NCI-H1694 (cell line): ENCODE measurements at places on chromosomes 4 and X.

DNA sequence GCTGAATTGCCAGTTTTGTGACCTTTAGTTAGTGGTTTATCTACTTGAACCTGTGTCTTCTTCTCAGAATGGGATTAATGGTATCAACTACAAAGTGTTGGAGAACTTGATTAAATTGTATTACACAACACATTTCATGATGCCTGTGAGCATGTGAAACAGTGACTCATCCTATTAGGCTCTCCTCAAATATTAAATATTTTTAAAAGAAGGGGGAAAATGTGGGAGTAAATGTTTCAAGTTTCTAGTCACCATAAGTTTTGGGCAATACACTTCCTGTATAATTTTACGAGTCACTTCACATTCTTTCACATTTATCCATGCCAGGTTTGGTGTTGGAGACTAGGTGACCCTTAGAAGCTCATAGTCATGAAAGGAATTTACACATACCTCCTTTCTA is 147.0 kb downstream of the HS3ST1 start:
- no peak for DNase-seq

DNA sequence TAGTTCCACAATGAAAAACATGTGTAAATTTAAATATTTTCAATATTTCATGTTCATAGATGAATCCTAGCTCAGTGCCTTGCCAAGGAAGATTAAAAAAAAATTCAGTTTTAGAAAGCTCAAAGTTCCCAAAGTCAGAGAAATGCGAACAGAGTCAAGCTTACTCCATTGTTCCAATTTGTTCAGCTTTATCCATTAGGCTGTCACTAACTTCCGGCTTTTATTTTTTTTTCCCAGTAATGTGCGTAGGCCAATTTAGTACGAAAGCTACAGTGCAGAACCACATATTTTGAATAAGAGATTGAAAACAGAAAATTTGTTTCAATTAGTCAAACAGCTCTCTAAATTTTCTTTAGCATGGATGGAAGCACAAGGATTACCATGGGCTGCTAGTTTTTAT is 23.1 kb upstream of the KLHL2 start:
- no peak for DNase-seq

DNA sequence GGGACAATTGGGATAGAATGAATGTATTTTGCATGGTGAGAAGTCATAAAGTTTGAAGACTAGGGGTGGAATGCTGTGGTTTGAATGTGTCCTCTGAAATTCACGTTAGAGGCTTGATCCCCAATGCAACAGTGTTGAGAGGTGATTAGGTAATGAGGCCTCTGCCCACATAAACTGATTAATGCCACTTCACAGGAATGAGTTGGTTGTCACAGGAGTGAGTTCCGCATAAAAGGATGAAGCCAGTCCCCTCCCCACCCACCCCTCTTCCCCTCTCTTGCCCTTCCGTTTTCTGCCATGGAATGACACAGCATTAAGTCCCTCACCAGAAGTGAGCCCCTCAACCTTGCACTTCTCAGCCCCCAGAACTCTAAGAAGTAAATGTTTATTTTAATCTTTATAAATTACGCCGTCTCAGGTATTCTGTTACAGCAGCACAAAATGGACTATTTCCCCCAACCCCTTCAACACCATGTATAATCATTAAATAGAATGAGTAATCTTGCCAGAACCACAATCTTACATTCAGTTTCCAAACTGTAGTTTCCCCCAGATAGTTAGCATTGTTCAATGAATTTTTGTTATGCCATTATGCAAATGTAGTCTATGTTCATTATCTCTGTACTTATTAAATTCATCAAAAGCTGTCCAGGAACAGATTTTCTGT is 5.5 kb upstream of the MMAA start:
- DNase-seq: no peak

GRCh38 chr4:98524230-98524629 is 134.2 kb downstream of the TSPAN5 start:
- DNase-seq: no peak

DNA sequence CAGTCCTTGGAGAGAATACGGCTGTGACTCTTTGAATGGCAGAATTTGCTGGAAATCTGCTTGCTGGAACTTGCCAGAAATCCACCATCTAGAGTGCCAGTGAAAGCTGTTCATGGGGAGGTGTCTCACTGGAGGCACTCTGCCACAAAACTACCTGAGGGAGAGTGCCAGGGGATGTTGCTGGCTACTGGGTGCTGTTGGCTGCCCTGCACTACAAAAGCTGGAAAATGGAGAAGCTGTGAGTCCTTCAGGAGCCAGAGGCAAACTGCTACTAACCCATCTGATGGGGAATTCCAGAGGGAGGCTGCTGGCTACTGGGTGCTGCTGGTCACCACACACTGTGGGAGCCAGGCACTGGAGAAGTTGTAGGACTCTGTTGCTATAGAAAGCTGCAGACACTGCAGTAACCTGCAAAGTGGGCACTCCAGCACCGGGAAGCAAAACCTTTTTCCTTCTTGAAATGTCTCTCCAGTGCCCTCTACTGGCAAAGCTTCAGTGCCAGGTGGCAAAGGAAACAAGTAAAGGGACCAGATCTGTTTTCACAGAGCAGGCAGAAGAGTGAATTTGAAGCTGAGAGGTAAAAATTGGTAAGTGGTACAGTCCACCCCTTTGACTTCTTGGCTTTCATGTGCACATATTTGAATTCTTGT is 47.8 kb upstream of the HSD17B10 start:
- DNase-seq: peak; percentile 69

GRCh38 chrX:22526339-22526738 is 253.6 kb downstream of the CBLL2 start:
- no peak for DNase-seq

- peak; percentile 32 for DNase-seq
Measured at GRCh38 chrX:155179346-155179997, 36.8 kb upstream of the VBP1 start.

- DNase-seq: no peak
Measured at GRCh38 chr4:139535871-139536234, 20.2 kb downstream of the SETD7 start.

DNA sequence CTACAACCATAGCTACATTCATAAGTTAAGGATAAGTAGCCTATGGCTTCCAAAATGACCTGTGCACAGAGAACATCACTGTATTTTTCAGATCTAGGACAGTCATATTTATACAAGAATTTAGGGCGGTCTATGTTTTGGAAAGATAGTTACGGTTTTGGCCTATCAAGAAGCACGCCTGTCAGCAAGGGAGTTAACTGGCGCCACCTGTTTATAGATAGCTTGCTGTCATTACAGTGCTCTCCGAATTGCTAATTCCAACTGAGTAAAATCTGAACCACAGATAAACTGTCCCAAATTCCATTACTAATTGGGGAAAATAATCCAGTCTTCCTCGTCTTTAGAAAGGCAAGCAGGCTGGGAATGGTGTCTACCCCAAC is 646 bp downstream of the ABCB7 start:
- no peak for DNase-seq

DNA sequence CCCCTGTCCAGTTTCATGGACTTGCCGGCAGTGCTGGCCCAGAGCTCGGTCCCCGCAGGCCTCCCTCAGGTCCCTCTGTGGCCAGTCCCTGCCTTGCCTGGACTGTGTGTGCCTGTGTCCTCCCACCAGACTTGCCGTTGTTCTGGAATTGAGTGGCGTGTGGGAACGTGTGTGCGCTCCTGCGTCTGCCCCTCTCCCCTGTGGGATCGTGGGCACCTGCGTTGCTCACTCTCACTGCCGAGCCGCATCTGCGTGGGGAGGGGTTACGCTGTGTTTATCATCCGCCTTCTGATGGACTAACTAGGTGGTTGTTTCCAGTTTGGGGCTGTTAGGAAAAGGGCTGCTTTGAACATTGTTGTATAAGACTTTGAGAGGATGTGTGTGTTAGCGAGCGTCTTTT is 21.2 kb downstream of the PCGF3 start:
- no peak for DNase-seq

GRCh38 chrX:123222920-123223319 is 38.8 kb downstream of the GRIA3 start:
- no peak for DNase-seq

DNA sequence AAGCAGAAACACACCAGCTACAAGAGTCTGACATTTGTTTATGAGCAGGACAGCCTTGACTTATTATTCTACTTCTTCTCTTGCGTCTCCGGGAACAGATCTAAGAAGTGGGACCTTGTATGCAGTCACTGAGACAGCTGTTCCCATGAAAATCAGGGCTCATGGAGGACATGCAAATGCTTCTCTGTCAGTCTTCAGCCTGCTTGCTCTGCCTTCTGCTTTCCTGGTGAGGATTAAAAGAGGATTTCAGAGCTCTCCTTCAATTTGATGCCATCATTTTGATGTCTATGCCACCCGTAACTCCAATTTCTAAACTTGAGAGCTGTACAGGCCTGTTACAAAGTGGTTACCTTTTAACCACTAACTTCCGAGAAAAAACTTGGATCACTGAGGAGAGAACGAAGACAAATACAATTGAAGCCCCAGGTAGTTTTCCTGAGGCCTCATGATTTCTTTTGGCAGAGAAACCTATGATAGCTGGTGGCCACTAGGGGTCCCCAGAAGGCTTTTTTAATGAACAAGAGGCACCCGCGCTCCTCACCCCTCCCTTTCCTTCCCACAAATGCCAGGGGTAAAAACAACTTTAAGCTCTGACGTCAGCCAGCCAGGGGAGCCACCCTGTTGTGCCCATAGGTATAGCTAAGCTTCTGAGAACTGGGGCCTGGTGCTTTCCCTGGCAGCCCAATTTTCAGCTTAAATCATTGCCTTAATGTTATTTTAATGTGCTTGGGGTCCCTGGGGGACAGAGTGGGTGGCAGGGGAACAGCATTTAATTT is 97.0 kb downstream of the DDIT4L start:
- DNase-seq: peak; percentile 76

DNA sequence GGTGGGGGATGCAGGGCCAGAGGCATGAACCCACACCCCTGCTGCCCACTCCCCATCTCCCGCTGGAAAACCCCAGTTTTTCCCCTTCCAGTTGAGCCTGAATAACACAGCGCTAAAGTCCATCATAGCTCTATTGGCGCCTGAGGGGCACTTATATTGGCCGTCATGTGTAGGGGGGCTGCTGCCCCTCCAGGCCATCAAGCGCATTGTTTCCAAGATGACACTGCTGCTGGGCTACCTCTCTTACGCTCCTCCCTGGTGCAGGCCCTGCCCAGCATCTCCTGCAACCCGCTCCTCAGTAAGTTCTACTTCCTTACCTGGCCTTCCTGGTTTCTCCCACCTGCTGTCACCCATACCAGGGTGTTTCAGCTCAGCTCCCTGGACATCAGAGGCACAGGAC is 205.0 kb upstream of the RPL34 start:
- no peak for DNase-seq

DNA sequence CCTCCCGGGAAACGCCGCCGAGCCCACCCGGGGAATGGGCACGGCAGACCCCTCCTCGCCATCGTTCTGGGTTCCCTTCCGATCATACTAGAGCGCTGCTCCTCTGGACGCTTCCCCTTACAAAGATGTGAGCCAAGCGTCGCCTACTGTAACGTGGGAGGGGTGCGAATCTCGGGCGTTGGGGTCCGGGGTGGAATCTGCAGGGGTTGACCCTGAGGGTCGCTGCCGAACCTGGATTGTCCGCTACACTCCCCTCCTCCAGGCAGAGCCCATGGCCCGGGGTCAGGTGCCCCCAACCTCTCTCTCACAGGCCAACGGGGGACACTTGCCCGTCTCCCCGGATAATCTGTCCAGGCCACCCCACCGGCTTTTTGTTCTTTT is 13.8 kb downstream of the BCOR start:
- DNase-seq: no peak

DNA sequence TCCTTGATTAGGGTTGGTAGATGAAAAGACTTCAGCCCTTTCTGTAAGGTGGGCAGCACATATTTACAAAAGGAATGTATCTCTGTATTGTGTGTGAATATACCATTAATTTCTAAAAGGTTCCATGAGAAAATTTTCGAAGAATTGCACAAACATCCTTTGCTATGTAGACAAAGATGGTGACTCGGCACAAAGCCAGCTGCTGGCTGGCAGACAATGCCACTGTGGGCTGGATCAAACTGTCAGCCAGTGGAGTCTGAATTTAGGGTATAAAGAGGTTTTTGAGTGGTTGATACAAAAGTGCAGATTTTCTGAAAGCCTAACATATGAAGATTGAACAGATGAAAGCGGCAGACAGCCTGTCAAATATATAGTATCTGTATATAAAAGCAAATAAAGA is 5.6 kb upstream of the TXK start:
- no peak for DNase-seq

GRCh38 chr4:158778156-158778711 is 9.4 kb downstream of the FNIP2 start:
- no peak for DNase-seq

- DNase-seq: no peak
Measured at GRCh38 chr4:39812500-39812899, 114.6 kb downstream of the UBE2K start.

GRCh38 chrX:103464072-103464773 is 55.1 kb downstream of the RAB40A start:
- peak; percentile 39 for DNase-seq

GRCh38 chrX:123525123-123525725 is 207.6 kb downstream of the THOC2 start:
- no peak for DNase-seq

GRCh38 chr4:64200001-64200555 is 209.2 kb downstream of the TECRL start:
- DNase-seq: no peak

DNA sequence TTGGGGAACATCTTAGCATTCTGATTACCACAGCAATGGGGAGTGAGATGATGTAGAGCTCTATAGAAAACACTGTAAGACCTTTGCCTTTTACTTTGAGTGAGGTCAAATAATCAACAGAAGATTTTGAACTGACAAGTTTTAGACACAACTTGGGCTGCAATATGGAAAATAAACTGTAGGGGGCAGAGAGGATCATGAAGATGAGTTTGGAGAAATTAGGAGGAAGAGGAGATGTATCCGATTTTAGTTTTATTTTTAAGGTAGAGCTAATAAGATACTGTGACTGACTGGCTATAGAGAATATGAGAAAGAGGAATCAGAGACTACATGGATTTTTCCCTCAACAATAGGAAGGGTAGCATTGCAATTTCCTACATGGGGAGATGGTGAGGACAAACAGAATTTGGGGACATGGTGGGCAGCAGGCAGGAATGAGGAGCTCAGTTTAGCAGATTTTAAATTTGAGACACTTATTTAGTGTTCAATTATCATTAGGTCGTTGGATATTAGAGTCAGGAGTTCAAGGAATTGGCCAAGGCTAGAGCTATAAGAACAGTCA is 563.1 kb downstream of the INPP4B start:
- peak; percentile 2 for DNase-seq

DNA sequence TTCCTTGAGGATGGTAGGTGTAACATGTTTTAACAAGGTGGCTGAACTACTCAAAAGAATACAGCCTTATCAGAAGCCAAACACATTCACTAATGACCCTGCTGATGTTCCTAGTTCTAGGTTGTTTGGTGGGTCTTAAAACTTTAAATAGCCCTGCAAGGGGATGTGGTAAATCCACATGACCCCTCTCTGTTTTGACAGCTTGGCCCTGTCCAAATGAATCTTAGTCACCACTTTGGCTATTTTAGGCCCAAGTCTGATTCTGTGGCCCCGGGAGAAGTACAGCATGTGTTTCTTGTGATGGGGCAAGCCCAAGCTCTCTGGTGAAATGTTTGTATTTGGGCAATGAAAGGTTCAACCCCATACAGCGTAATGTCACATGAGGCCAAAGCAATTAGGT is 54.5 kb upstream of the GPR34 start:
- DNase-seq: no peak
